Cortex of kidney (tissue), 1 donor: ENCODE measurements at places on chromosomes 1 and 21.

- DNase-seq: no peak
These were observed 38.2 kb downstream of the ARID1A start for GRCh38 chr1:26733982-26734381.

- DNase-seq: no peak
These were observed 163.9 kb upstream of the LRRC7 start for GRCh38 chr1:69403756-69404320.

GRCh38 chr1:162649583-162649982 is 17.3 kb downstream of the DDR2 start:
- DNase-seq: no peak

GRCh38 chr1:68322837-68323687 is 90.7 kb upstream of the WLS start:
- DNase-seq: no peak

DNA sequence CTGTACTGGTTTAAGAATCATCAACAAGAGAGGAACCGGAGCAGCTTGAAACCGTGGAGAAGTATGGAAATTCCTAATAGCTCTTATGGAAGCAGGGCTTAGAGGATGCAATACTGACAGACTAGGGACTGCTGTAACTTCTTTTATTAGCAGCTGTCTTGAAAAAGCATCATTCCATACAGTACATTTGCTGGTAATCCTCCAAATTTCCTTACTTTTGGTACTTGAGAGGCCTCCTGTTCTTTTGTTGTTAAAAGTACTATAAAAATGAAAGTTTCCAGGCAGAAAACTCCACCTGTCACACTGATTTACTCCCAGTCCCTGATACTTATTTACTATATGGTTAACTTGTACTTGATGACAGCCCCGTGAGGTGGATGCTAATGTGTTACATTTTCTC is 7.7 kb downstream of the OMA1 start:
- DNase-seq: no peak

DNA sequence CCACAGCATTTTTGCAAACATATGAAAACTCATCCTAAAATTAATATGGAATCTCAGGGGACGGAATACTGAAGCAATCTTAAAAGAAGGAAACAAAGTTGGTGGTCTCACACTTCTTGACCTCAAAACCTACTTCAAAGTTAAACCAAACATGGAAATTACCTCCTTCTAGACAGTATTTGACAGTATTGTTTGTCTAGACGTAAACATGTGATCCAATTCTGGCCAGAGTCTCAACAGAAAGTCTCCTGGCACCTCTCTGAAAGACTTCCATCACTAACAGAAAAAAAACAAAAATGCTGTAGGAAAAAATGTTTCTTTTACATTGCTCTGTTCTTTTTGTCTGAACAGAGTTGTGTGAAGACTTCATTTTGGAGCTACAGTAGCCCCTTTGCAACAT is 99.7 kb downstream of the BRINP3 start:
- DNase-seq: no peak

DNA sequence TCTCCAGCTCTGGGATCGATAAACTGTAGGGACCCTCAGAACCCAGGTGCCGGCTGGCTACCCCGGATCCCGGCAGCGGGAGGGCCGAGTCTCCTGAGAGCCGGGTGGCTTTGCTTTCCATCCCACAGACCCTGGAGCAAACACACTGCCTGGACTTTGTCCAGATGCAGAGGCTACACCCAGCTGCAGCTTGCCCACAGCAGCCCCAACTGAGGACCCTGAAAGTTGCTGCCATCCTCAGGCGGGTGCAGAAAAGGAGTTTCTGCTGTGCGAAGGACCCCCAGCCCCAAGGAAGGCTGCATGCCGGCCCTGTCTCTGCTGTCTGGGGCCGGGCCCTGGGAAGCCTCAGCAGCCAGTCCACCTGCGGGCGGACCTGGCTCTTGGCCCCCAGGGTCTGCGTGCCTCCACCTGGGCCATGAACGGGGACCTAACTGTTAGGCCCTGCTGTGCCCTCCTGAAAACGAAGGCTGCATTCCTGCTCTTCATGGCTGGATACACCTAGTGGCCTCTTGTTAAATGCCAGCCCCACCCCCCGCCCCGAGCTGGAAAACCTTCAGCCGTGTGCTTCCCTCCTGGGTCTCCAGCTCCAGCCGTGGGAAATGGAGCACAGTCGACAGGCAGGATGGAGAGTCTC is 97.5 kb upstream of the ARHGEF16 start:
- DNase-seq: no peak

- DNase-seq: no peak
These were observed 77.1 kb downstream of the PIK3CD start for GRCh38 chr1:9728451-9729295.

DNA sequence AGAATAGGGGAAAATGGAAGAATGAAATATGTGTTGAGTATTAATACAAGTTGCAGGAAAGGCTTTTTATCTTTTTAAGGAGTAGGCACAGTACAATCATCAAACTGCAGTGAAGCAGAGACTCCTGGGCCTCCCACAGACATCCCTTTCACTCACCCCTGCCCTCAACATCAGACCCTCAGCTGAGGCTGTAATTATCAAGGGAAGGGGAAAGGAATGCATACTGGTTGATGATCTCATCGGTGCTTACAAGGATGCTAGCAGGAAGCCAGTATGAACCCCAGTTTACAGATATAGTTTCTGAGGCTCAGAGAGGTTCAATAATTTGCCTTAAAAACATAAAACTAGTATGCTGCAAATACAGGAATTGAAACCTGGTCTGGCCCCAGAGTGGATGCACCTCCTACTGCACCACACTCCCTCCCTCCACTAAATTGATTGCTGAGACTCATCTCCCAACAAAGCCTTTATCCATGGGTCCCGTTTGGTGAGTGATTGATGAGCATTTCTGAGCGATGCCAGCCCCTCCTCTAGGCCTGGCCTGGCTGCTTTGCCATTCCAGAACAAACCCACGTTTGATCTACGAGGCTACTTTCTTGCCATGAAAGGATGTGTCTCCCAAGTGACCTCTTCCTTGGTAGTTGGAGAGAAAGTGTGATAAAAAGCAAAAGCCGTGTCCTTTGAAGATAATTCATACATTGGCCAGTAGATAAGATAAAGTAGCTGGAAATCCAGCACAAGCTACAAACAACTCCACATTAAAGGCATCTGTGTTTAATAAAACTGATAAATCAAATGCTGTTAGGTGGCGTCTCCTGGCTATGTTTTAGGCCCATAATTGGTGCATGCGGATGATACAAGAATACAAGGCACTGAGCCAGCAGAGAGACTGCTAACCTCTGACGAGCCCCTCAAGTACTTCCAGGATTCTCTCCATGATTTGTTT is 233.9 kb upstream of the CAMK1G start:
- no peak for DNase-seq
